Fibroblast of the aortic adventitia (primary cell): ENCODE measurements at places on chromosomes 16 and 17. TPM values are rescaled to one million over a fixed set of nuclear protein-coding genes. Genes with fewer than 3 reads are reported as not detected.

The CCL13 gene
- not detected in 2 replicates for total RNA-seq

The C16orf89 gene
- total RNA-seq: 1.6 and 4.6 TPM in 2 replicates

The HYDIN gene
- 0.65 and 1.5 TPM in 2 replicates for total RNA-seq

- no peak for DNase-seq
Observed at GRCh38 chr16:6771956-6772355, 560.7 kb upstream of the RBFOX1 start.

GRCh38 chr16:85057948-85058347, 30.4 kb downstream of the KIAA0513 start:
- DNase-seq: no peak

- DNase-seq: peak; percentile 52
Observed at GRCh38 chr17:60526726-60527125, 684 bp upstream of the APPBP2 start.
